Progenitor cell of endocrine pancreas (in vitro differentiated cells): ENCODE measurements at places on chromosomes 7 and 10. TPM values are rescaled to one million over a fixed set of nuclear protein-coding genes. Genes with fewer than 3 reads are reported as not detected.
A peak's percentile ranks its signal among the peaks of the same experiment; 100 is the strongest.

DNA sequence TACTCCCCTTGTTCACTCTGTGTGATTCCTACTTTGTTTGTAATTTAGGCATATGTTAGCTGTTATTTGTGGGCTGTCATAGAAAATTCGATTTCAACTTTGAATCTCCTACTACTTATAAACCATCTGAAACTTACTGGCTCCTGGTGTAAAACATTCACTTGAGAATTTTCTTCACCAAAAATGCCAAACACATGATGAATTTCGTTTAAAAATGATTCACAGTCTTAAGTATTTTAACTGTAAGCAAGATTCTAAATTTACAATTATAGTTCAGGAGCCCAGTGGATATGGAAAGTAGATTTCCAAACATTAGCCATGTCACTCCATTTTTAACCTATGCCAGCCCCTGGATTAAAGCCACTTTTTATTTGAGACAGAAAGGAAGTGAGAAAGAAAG lies 3.1 kb downstream of the CPED1 start:
- H3K36me3 ChIP-seq = no peaks in the 10 kb centered on the region
- no peak overlapping the region for H3K4me3 ChIP-seq
- no peak for DNase-seq
- H3K4me1 ChIP-seq = peaks cover 10% of the 10 kb centered on the region
- peaks cover 26% of the 10 kb centered on the region for H3K27me3 ChIP-seq

- peaks cover 27% of the 10 kb centered on the region for H3K27me3 ChIP-seq
- DNase-seq = no peak
- H3K27ac ChIP-seq = no peak overlapping the region
Measured at GRCh38 chr10:10849306-10849705, 168.4 kb upstream of the CELF2 start.

DNA sequence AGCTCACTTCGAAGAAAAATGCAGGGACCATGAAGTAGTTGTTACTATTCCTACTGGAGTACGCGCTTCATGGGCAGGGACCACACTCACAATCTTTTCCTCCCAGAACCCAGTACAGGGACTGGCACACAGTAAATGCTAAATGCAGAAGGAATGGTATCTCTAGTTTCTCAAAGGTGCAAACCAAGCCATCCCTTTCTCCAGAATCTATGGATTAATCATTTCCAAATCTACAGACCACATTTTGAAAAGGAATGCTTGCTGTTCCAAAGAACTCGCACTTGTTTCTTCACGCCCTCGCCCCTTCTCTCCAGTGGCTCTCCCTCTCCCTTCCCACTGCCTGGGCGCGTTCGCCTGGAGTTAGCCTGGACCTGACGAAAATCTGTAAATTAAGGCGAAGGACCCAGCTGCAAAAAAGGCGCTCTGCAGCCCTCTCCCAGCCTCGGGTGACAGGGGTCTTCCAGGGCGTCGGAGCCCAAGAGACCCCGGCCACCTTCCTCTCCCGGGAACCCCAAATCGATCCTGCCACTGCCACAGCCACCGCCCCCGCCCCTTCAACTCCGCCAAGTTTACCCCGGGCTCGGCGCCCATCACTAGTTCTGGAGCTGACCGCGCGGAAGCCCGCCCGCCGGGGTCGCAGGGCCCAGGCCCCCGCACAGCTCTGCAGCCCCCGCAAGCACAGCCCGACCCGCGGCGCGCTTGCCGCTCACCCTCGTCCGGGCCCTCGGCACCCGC lies 527 bp downstream of the PDIA4 start:
- H3K36me3 ChIP-seq = peaks cover 4% of the 10 kb centered on the region
- peak overlapping the region; percentile 86 for H3K4me3 ChIP-seq
- H3K4me1 ChIP-seq = peaks cover 20% of the 10 kb centered on the region
- peak overlapping the region; percentile 98 for H3K27ac ChIP-seq
- DNase-seq = no peak

GRCh38 chr10:106499448-106499847 lies 665.1 kb downstream of the SORCS1 start:
- no peaks in the 10 kb centered on the region for H3K27me3 ChIP-seq
- no peak overlapping the region for H3K27ac ChIP-seq
- no peak overlapping the region for H3K4me3 ChIP-seq
- H3K36me3 ChIP-seq = no peaks in the 10 kb centered on the region

DNA sequence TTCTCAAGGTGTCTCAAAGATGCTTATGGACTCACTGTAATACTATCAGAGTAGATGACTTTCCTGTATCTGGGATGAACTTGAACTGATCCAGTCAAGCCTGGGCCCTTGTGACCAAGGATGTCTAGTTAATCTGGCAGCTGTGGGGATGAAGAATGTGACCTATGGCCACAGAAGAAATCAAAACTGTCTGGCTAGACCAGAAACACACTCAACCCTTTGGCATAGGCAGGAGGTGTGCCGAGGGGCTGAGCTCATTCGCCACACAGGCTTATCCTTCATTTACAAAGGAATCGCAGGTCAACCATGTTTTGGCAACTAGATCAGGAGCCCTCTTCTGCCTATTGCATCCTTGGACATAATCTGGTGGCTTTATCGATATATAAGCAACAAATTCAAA lies 110.6 kb downstream of the ATXN7L1 start:
- H3K4me3 ChIP-seq = no peak overlapping the region
- H3K27me3 ChIP-seq = peaks cover 41% of the 10 kb centered on the region
- no peaks in the 10 kb centered on the region for H3K4me1 ChIP-seq
- H3K27ac ChIP-seq = no peak overlapping the region
- DNase-seq = no peak

DNA sequence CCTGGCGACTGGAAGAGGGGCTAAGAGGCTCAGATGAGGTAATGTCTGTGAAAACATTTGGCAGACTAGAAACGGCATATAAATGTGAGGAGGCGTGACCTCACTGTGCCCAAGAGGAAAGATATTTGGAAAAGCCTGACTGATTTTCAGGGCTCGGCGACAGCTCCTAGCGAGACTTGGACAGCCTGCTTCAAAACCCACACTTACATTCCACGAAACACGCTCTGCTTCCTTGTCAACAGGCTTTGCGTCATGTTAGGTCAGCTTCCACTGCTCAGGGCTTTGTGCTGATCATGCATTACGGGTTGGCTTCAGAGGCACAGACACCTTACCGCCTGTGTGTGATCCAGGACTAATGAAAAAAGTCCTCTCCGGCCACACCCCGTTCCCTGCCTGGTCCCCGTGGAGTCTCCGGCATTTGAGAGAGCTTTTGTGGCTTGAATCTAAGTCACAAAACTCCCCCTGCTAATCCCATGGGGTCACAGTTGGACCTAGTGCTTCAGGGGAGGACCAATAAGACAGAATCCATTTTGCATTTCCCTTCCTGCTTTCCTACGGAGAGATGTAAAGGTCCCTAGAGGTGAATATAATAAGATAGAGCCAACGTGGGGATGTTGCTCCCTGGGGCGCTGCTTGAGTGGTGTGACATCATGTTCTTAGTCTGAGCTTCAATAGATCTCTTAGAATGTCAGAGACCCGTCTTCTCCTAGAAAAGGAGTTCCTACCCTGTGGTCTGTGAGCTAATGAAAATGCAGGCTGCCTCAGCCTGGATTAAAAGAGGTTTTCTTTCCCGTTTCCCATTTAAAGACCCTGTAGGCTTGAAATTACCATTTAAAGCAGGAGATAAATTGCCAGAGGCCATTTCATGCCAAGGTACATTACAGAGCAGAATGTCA lies 25.5 kb downstream of the FGFBP3 start:
- DNase-seq = no peak
- peaks cover 12% of the 10 kb centered on the region for H3K27me3 ChIP-seq
- peaks cover 32% of the 10 kb centered on the region for H3K4me1 ChIP-seq
- H3K4me3 ChIP-seq = peak overlapping the region; percentile 44
- H3K36me3 ChIP-seq = no peaks in the 10 kb centered on the region

GRCh38 chr7:73544678-73545077 lies 12.8 kb downstream of the BCL7B start:
- H3K27ac ChIP-seq = no peak overlapping the region
- peaks cover 16% of the 10 kb centered on the region for H3K36me3 ChIP-seq
- DNase-seq = no peak
- H3K27me3 ChIP-seq = no peaks in the 10 kb centered on the region
- H3K4me3 ChIP-seq = no peak overlapping the region

DNA sequence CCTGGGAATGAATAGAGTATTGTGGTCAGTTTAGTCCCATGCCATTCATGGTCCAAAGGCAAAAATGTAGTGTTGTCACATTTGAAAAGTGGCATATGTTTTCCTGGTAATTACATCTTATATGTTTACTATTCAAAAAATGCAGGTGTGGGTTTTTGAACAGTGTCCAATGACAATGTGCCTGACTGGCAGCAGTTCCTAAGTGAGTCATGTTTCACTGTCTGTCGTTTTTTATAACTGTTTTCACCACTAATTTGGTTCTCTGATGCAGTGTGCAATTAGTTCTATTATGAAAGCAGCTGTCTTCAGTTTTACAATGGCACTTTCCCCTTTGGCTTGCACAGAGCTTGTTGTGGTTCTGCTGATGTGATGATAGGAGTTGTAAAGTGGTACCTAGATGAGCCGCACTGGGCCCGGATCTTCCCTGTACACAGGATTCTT lies 162.3 kb downstream of the SEM1 start:
- H3K27ac ChIP-seq = no peak overlapping the region
- no peak for DNase-seq
- H3K36me3 ChIP-seq = no peaks in the 10 kb centered on the region
- H3K27me3 ChIP-seq = no peaks in the 10 kb centered on the region

DNA sequence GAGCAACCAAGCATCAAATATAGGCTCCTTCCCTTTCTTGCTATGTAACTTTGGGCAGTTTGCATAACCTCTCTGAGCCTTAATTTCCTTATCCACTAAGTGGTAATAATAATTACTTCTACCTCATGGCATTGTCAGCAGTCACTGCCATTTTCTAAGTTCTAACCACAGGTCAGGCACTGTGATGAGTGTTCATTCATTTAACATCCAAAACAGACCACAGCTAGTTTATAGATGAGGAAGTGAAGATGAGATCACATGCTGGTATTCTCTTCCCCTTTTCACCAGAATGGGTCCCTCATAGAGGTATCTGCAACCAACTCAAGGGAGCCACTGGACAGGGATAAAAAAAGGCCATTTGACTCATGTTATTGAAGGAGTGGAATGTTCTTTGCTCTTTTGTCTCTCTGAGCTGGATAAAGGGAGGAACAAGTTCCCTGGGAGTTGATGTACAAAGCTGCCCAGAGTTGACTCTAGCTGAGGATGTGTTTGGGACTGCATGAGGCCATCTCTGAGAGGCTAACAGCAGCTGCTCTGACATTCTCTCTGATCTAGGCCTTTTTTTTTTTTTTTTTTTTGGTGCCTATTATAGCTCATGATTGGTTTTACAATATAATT lies 65.0 kb downstream of the DNAJC12 start:
- DNase-seq = no peak
- no peak overlapping the region for H3K27ac ChIP-seq
- no peaks in the 10 kb centered on the region for H3K4me1 ChIP-seq
- no peaks in the 10 kb centered on the region for H3K27me3 ChIP-seq

GRCh38 chr7:146741911-146742310 lies 625.3 kb downstream of the CNTNAP2 start:
- DNase-seq = no peak
- no peaks in the 10 kb centered on the region for H3K4me1 ChIP-seq
- no peak overlapping the region for H3K27ac ChIP-seq
- no peaks in the 10 kb centered on the region for H3K36me3 ChIP-seq
- H3K27me3 ChIP-seq = no peaks in the 10 kb centered on the region
- no peak overlapping the region for H3K4me3 ChIP-seq

DNA sequence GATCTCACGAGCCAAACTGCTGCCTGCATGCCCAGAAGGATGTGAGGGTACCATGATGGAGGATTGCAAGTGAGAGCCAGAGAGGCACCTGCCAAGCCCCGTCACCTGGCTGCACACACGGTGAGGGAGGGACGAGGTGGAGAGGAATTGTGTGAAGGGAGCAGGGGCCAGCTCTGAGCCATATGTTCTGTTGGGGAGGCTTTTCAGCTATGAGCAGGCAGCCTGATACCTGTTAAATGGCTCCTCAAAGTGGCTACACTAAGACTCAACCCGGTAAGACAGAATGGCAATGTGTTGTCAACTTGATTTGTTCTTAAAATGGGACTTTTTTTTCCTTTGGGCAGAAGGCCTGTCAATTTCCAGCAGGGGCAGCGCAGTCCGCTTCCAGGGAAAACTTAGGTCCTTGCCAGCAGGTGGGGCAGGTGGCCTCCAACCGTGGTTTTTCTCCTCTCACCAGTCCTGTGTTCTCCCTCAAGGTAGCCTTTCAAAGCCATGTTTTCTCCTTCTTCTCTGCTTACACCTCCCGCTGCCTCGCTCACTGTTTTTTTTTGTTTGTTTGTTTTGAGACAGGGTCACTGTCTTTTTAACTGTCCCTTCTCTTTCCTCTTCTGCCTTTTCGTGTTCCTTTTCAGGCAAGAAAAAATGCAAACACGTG lies 57.7 kb upstream of the ZNRF2 start:
- H3K4me3 ChIP-seq = no peak overlapping the region
- H3K36me3 ChIP-seq = no peaks in the 10 kb centered on the region
- peak; percentile 32 for DNase-seq
- H3K27ac ChIP-seq = peak overlapping the region; percentile 45
- H3K4me1 ChIP-seq = peaks cover 17% of the 10 kb centered on the region

- H3K4me1 ChIP-seq = peaks cover 9% of the 10 kb centered on the region
- DNase-seq = peak; percentile 32
- H3K27me3 ChIP-seq = no peaks in the 10 kb centered on the region
Measured at GRCh38 chr7:148883266-148884048, 634 bp downstream of the EZH2 start.

- H3K27ac ChIP-seq = no peak overlapping the region
- peaks cover 25% of the 10 kb centered on the region for H3K27me3 ChIP-seq
- H3K36me3 ChIP-seq = no peaks in the 10 kb centered on the region
- no peak overlapping the region for H3K4me3 ChIP-seq
- H3K4me1 ChIP-seq = no peaks in the 10 kb centered on the region
Measured at GRCh38 chr10:128978211-128978610, 488.8 kb upstream of the MGMT start.

DNA sequence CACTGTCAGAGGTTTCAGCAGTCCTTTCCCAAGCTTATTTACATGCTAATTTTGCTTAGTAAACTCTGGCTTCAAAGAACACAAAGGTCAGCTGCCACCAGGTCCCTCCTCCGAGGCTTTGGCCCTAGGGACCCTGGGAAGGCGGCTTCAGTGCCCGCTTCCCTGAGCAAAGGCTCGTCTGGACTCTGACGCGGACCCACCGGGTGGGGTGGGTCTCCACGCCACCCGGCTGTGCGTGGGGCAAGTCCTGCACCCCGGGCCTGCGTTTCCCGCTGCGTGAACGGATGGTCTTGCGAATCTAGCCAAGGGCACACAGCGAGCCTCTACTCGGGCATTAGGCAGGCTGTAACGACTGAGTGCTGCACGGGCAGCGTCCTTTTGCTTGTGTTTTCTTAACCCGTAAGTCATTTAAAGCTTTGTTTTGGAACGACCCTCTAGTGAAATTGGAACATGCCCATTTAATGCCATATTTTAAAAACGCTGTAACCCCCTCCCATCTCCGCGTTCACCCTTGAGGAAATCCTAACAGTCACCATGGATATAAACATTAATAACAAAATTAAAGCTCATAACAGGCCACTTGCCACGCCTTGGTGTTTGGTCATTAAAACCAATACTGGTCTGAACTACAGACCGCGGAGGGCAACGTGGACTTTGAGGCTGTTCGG lies 828 bp downstream of the BNIP3 start:
- peaks cover under 1% of the 10 kb centered on the region for H3K36me3 ChIP-seq
- peak overlapping the region; percentile 88 for H3K27ac ChIP-seq
- H3K4me1 ChIP-seq = peaks cover 28% of the 10 kb centered on the region
- DNase-seq = no peak

The FANK1 gene
- 2.5 and 3.2 TPM in 2 replicates for total RNA-seq

The ORC5 gene
- total RNA-seq = 22.7 and 26.4 TPM in 2 replicates

The PON1 gene
- total RNA-seq = 0.91 and 2.3 TPM in 2 replicates

The ASB10 gene
- total RNA-seq = not detected in 2 replicates

The DNAJC12 gene
- total RNA-seq = 5.9 and 6.1 TPM in 2 replicates

The PHF14 gene
- 63.9 and 64.2 TPM in 2 replicates for total RNA-seq

The FZD8 gene
- total RNA-seq = 27.4 TPM in 2 replicates

The RASA4B gene
- total RNA-seq = 8.7 and 10.8 TPM in 2 replicates

The ASNS gene
- total RNA-seq = 104 and 116 TPM in 2 replicates

The RASSF4 gene
- 21.2 and 23.0 TPM in 2 replicates for total RNA-seq
